ENCODE measurements at places on chromosomes 1 and 21. TPM values are rescaled to one million over a fixed set of nuclear protein-coding genes. Genes with fewer than 3 reads are reported as not detected.
A peak's percentile ranks its signal among the peaks of the same experiment; 100 is the strongest.

- no peaks in the 10 kb centered on the region for H3K4me1 ChIP-seq
- no peaks in the 10 kb centered on the region for H3K27me3 ChIP-seq
- H3K4me3 ChIP-seq = no peak overlapping the region
- DNase-seq = no peak
Measured at GRCh38 chr1:119917304-119918055, 21.2 kb upstream of the ADAM30 start.

- no peaks in the 10 kb centered on the region for H3K27me3 ChIP-seq
- no peak overlapping the region for H3K4me3 ChIP-seq
- no peak for DNase-seq
- H3K36me3 ChIP-seq = no peaks in the 10 kb centered on the region
- peak overlapping the region; percentile 33 for H3K27ac ChIP-seq
Measured at GRCh38 chr1:22447621-22448111, 4.0 kb upstream of the ZBTB40 start.

DNA sequence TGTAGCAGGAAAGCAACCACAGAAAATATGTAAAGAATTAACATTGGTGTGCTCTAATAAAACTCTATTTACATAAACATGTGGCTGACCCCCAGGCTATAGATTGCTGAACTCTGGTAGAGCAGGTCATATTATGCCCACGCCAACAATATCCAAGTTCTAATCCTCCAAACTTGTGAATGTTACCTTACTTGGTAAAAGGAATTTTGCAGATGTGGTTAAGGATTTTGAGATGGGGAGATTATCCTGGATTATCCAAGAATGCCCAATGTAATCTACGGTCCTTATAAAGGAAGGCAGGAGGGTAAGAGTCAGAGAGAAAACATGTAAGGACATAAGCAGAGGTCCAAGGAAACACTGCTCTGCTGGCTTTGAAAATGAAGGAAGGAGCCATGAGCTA lies 201.0 kb downstream of the USH2A start:
- H3K4me3 ChIP-seq = no peak overlapping the region
- H3K4me1 ChIP-seq = no peaks in the 10 kb centered on the region
- no peaks in the 10 kb centered on the region for H3K36me3 ChIP-seq

Gene TDRD10
- total RNA-seq = 19.7 TPM

Gene RPRD2
- 17.1 TPM for total RNA-seq
